OCI-LY7 (cell line): ENCODE measurements at places on chromosomes 3 and 15. TPM values are rescaled to one million over a fixed set of nuclear protein-coding genes. Genes with fewer than 3 reads are reported as not detected.

GRCh38 chr3:45782381-45782780, 14.0 kb downstream of the SLC6A20 start:
- DNase-seq: no peak

DNA sequence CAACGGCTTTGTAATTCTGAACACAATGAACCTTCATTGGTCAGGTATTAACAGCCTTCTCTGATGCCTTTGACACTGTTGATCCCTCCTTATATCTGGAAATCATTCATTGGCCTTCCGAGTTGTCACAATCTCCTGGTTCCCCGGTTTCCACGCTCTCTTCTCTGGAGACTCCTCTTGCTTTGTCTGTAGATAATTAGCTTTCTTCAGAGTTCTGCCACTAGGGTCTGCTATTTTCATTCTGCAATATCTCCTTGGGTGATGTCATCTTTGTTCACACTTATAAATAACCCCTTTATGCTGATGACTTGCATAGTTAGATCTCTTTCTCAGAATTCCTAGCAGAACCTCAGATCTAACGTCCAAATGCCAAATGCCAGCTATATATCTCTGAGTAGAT, 583.8 kb upstream of the ZNF717 start:
- no peak for DNase-seq

GRCh38 chr3:177647876-177648275, 450.6 kb upstream of the TBL1XR1 start:
- DNase-seq: no peak

Gene FBXL22
- 0.37 TPM in 1 of 2 replicates, not detected in the other for total RNA-seq

DNA sequence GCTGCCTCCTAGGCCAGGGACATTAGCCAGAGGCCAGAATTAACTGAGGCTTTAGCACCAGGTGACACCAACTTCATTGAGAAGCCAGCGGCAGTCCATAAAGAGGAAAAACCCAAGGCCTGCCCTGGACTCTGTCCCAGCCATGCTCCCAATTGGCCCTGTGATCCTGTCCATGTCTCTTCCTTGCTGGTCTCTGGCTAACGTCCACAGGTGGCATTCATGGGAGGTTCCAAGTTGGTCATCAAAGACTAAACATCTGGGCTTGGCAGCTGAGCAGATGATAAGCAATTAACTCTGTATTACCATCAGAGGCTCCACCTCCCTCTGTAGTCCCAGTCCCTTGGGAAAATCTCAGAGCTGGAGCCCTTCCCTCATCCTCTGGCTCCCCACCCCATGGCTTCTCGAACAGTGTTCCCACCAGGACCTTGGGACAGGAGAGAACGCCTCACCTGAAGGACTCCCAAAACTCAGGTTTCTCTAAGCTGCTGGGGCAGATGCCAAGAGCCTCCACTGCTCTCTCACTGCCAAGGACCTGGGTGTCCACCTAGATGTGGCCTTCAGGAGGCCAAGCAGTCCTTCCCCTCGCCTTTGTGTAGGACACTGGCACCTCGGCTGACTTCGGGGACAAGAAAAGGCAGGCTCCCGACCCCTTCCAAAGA, 40.4 kb downstream of the GOLGA6A start:
- DNase-seq: no peak

GRCh38 chr15:54150255-54150654, 172.0 kb downstream of the UNC13C start:
- DNase-seq: no peak

DNA sequence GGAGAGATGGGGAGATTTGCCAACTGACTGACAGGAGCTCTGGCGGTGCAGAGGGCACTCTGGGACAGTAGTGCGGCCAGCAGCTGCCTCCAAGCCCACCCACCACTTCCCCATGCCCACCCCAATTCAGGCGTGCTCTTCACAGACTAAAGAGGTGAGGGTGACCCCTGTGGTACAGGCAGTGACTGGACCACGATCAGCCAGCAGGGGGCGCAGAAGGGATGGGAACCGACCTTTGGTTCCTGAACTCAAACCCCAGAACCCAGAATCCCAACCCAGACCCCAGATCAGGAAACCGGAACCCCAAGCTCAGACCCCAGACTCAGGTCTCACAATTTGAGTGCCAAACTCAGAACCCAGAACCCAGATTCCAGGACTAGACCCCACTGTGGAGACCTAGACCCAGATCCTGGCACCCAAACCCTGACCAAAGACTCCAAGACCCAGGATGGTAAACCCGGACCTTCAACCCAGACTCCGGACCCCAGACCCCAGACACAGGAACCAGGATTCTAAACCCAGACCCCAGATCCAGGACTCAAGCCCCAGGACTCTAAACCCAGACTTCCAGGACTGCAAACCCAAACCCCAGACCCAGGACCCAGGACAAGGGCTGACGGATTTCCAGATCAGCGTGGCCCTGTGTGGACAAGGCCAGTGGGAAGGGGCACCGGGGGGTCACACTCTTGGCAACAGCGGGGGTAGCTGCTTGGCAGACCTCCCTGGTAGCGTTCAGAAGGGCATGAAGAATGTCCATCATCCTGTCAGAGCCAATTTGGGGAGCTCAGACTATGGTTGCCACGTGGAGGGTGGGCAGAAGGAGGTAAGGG, 3.7 kb upstream of the MYL3 start:
- peak; percentile 69 for DNase-seq

GRCh38 chr3:138771585-138771984, 63.1 kb downstream of the PIK3CB start:
- no peak for DNase-seq

DNA sequence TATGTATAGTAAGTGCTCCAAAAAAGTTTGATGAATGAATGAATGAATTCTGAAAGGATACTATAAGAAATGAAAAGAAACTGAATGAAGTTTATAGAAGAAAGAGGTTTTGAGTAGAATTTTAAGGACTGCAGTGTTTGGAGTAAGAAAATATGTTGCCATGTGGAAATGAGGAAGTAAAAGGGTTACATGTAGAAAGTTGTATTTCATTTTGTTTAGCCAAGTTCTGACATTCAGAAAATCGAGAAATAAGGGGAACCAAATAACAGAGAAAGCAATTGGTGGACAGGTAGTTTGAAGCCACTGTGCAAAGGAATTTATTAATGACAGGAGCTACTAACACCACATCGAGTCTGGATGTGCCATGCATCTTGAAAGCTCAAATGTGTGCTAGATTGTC, 200.7 kb downstream of the SATB1 start:
- peak; percentile 27 for DNase-seq

- DNase-seq: no peak
These were observed 50.6 kb downstream of the TBL1XR1 start for GRCh38 chr3:177146646-177147045.

Gene RLBP1
- total RNA-seq: not detected in 2 replicates

Gene KY
- total RNA-seq: not detected in 2 replicates

Gene PAQR9
- not detected in 2 replicates for total RNA-seq

DNA sequence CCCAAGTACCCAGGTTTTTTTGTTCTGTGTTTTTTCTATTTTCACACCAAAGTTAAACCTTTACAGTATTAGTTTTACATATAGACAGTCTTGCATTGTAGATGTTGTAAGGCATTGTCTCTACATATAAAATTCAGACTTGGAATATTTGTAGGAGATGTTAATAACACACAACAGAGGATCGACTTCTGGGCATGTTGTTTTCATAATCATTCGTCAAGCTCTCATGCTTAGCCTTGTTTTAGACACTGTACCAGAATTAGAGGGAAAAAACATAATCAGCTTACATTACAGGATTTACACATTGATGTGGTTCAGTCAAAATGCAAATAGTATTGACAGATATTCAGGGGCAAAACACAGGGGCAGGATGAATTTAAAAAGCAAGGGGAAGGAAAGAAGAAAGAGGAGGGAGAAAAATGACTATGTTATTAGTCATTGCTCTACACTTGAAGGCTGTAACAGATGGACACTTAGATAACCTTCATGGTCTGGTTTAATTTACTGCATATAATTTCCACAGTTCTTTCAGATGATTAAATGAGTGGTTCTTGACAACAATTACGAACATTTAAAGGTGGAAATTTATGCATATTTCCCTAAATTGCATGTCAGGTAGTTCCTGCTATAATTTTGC, 7.5 kb downstream of the CMSS1 start:
- DNase-seq: no peak

Gene CHRM5
- not detected in 2 replicates for total RNA-seq

Gene PDE8A
- total RNA-seq: 29.6 and 32.3 TPM in 2 replicates

Gene SACM1L
- total RNA-seq: 54.9 and 59.4 TPM in 2 replicates

DNA sequence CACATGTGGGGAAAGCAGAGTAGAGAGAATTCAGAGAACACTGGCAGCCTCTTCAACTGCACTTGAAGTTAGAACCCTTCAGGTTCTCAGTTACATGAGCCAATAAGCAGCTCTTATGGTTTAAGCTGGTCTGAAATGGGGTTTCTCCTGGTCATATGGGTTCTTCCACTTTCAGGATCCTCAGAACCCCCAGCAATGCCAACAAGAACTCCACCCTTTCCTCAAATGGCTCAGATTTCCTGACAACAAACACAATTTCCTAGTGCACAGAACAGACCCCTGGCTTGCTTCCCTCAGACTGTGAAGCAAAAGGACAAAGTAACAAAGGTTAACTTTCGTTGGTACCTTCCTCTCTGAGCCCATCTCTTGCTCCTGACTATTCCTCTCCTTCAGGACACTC, 23.9 kb upstream of the FRMD4B start:
- no peak for DNase-seq

Gene VWA5B2
- not detected in 2 replicates for total RNA-seq

Gene MAGEL2
- total RNA-seq: not detected in 2 replicates

- DNase-seq: no peak
These were observed 236.8 kb downstream of the CACNA2D3 start for GRCh38 chr3:54358969-54359694.

DNA sequence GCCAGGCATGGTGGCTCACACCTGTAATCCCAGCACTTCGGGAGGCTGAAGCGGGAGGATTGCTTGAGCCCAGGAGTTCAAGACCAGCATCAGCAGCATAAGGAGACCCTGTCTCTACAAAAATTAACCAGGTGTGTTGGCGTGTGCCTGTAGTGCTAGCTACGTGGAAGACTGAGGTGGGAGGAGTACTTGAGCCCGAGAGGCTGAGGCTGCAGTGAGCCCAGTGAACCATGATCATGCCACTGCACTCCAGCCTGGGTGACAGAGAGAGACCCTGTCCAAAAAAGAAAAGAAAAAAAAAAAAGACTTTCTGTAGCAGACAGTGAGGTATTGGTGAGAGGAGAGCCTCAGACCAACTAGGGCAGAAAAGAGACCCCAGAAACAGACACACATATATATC, 263.8 kb downstream of the XXYLT1 start:
- no peak for DNase-seq

DNA sequence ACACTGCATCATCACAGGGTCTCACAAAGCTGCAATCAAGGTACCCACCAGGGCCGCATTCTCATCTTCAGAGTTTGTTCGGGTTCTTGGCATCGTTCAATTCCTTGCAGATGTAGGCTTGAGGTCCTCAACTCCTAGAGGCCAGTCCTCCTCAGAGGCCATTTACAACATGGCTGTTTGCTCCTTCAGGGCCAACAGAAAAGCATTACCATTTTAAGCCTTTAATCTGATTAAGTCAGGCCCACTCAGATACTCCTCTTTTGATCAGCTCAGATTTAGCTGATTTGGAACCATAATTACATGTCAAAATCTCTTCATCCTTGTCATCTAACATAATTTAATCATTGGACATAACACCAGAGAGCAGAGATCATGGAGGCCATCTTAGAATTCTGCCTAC, 55.4 kb downstream of the BFSP2 start:
- DNase-seq: no peak

DNA sequence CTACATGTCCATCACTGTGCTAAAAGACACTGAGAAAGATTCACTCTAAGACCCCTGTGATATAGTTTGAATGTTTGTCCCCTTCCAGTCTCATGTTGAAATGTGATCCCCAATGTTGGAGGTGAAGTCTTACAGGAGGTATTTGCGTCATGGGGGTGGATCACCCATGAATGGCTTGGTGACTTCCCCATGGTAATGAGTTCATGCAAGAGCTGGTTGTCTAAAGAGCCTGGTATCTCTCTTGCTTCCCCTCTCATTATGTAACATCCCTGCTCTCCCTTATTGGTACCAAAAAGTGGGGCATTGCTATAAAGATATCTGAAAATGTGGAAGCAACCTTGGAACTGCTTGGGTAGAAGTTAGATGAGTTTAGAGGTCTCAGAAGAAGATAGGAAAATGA, 32.2 kb upstream of the FAM174B start:
- DNase-seq: no peak

GRCh38 chr3:55750525-55750924, 263.4 kb upstream of the WNT5A start:
- no peak for DNase-seq

Gene XRN1
- total RNA-seq: 36.6 and 39.2 TPM in 2 replicates

Gene STARD5
- 6.5 and 8.3 TPM in 2 replicates for total RNA-seq

- no peak for DNase-seq
These were observed 9.1 kb upstream of the MFSD1 start for GRCh38 chr3:158792709-158793108.

DNA sequence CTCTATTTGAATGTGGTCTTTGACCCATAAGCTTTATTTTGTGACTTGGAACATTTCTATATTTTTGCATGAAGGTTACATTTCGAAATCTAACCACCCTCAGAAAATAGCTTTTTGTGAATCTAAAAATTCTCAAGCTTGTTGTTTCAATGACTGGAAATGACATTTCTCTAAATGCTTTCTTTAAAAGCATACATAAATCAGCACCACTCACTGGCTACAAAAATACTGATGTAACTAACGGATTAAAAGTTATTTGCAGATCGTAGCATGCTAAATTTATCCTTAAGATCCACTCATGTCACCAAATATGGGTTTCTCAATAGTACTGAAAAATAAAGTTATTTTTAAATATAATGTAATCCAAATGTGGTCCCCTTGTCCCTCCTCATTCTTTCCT, 55.2 kb upstream of the ACAN start:
- no peak for DNase-seq
